ENCODE measurements at places on chromosomes 13 and 19.

GRCh38 chr13:99307648-99308339, 595 bp upstream of the GPR183 start:
- no peak for DNase-seq

DNA sequence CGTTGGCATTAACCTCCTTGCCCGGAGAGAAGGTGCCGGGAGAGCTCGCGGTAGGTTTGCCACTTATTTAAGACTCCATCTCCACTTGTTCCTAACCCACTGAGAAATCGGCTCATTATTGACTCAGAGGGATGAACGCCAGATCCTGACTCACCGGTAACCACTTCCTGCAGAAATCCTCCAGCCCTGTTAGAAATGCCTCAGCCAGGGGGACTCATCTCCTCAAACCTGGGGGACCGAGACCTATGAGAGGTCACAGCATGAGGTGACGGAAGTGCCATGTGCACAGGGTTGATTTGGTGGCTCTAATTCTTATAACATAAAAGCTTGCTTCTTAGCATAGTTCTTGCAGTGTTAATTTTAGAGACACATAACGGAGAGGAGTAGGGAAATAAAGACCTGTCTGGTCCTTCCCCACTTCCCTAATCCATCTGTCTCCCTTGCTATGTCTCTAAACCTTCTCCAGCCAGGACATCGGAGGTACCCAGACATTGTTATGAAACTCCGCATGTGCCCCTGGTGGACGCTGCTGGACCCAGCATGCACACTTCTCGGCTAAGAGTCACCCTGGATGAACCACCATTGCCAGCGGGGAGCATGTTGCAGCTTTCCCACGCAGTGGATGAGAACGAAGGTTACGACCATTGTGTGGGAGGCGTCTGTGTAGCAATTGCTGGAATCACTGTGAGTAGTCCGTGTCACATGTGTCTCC, 158.9 kb downstream of the EFNB2 start:
- no peak for DNase-seq

DNA sequence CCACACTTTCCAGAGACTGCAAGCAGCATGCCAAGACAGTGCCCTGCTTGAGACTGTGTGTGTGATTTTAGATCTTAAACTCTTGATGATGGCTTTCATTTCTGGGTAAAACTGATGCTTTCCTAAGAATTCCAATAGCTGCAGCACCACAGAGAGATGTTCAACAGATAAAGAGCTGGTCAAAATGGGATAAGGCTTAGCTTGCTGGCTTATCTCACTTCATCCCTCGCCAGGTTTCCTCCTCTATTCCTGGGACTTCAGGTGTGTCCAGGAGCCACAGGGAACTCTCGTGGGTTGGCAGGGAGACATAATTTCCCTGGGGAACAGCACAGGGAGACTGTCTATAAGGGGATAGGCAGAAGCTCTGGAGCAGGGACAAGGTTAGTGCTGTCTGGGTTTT, 137.3 kb downstream of the KCTD15 start:
- DNase-seq: no peak

DNA sequence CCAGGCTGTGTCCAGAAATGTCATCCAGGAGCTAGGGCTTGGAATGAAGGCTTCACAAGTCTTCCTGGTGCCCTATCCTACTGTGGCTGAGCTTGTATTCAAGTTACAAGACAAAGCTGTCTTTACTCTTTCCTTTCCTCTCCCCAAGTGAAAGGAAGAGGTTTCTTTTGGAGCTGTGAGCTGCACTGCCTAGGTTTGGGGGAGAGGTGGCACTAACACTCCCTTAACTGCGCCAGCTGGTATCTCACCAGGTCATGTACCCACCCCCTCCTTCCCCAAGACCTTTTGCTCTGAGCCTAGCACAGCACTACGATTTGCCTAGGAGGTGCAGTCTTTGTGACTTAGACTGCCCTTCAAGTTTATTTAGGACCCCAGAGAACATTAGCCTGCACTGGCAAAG, 2053.6 kb upstream of the PRR20A start:
- no peak for DNase-seq

DNA sequence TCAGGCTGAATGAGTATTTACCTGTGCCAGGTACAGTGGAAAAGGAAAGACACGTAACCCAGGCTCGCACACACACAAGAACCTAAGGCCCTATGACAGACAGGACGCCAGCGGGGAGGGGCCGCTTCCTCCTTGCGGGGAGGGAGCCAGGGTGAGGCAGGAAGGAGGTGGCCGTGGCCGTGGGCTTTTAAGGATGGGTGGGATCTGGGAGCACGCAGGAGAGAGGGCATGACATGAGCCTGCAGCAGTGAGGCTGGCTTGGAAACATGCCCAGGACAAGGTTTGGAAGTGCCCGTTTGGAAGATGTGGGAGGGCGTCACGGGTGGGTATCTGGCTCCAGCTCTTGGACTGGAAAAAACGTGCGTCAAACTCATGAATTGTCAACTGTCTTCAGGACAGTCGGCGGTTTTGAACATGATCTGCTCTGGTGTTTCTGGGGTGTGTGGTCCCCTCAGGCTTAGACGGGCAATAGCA, 20.1 kb downstream of the SH3GL1 start:
- DNase-seq: no peak

GRCh38 chr13:63092456-63092855, 1676.8 kb upstream of the PCDH20 start:
- DNase-seq: no peak

DNA sequence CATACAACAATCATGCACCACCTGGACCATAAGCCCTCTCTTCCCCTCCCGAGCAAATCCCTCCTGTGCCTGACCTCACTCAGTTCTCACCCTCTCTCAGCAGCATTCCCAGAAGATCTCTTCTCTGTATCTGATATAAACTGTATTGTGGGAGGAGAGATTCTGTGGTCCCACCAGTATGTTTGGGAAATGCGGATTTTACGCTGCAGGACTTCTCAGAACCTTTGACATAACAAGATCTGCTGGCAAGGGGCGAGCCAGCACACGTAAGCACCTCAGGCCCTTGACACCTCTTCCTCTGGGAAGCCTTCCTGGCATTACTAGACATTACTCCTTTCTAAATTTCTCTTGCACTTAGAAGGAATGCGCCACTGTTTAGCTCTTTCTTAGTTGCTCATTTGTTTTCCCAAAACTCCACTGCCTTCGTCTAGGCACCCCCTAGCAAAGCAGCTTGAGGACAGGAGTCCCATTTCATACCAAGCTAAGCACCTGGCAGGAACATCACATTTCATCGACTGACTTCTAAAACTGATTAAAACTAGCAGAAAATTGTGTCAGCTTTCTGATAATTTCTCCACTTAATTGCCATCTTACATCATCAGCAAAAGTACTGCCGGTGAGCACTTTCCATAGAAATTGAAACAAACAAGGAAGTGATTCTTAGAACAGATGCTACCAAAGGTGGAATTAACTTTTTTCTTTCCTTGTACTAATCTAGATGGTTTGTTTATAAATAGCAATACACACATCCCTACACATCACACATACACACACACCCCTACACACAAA, 63.2 kb downstream of the CCDC70 start:
- DNase-seq: no peak

- DNase-seq: no peak
Observed at GRCh38 chr19:1206864-1207450, 1.4 kb downstream of the STK11 start.

DNA sequence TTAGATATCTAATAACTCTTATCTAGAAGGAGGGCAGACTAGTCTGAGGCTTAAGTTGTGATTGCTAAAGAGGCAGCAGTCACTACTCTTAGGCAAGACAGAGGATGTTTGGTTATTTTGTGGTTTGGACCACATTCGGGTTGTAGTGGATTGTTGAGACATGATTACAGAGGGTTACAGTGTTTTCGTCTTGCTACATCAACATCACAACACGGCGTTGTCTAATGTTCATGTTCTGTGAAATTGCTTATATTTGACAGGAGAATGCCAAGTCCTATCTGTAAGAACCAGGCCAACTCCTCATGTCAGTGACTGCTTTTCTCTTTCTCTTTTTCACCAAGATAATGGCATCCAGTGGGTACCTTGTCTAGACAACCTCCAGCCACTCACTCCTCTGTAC, 16.8 kb upstream of the TM9SF2 start:
- no peak for DNase-seq

DNA sequence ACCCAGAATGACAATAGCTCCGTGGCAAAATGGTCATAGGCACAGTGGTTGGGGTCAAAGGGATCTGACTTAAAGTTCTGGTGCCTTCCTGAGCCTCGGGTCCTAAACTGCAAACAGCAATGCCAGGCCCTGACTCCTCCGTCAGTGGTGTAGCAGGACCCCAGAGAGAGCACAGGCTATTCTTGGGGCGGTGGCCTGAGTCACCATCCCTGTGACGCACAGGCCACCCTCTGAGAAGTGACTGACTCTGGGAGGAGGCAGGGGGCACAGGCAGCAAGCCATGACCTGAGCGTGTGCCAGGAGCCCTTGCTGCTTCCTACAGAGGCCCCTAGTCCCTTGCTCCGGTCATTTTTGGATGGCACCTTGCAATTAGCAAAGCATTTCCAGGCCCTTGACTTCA, 18.7 kb downstream of the PLVAP start:
- DNase-seq: no peak

DNA sequence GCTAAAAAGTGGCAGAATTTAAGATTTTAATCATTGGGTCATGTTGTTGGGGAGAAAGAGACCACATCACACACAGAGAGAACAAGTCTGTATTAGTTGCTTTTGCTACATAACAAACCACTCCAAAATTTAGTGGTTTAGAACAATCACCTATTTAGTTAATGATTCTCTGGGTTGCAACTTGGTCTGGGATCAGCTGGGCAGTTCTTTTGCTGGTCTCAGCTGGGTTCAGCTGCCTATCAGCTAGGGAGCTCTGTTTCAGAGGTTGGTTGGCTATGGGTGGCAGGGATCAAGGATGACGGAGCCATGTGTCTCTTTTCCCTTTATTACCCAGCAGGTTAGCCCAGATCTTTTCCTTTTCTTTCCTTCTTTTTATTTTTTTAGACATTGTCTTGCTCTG, 8.9 kb downstream of the PINLYP start:
- no peak for DNase-seq

DNA sequence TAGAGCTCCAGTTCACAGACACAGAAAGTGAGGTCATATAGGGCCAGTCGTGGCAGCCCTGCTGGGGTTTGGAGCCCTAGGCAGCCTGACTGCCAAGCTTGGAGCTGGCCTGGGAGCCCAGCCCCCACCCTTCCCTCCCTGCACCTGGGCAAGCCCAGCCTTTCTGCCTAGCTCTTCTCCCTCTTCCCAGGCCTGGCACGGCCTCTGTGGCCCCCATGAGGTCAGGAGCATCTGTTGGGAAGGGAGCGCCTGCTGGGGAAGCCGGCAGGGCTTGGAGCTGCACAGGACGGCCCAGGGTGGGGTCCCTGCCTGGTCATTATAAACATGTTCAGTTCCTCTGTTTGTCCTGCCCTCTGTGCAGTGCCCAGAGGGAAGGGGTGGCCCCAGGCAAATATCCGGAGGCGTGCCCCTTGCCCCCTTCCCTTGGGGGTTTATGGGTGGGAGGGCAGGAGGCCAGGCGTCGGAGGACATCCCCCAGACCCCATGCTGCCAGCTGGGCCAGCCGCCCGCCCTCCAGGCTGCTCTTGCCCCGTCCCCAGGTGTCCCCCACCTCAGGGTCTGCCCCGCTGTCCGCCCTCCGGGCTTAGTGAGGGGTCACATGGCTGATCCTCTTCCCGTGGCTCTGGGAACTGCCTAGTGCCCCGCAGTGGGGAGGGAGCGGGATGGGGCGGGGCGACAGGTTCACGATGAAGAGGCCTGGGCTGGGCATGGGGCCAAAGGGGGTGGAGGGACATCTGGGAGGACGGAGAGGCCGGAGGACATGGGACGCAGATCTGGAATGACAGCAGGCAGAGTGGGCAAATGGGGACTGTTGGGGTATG, 30.0 kb upstream of the NCCRP1 start:
- DNase-seq: no peak

DNA sequence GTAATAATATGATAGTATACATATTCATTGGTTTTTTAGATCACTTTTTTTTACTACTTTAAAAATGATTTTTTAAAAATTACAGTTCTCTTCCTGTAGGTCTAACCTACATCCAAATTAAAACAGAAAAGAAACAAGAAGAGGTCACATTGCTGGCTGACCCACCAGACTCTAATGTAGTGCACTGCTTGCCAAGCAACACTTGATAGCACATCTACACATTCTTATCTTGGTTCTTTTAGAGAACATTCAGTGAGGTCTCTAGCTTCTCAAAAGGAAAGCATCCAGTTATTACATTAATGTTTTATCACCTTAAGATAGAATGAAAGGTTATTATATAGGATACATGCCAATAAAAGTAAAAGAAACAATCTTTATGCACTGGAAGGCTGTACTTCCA, 35.6 kb downstream of the NDFIP2 start:
- no peak for DNase-seq

DNA sequence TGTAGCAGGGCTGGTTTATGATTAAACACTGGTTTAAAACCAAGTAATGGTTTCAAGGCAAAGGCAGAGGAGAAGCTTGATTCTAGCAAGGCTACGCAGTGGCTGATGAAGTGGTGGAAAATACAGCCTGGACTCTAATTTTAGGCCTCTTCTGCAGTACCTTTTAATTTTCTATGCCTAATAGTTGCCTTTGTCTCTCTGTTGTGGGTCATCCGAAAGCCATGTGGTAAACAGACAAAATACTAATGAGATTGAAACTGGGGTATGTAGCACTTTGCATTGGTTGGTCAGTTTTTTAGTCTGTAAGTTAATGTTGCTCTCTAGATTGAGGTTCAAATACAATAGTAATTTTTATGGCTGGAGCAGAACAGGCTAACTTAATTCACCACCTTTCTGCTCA, 3.3 kb downstream of the LMO7 start:
- DNase-seq: no peak

DNA sequence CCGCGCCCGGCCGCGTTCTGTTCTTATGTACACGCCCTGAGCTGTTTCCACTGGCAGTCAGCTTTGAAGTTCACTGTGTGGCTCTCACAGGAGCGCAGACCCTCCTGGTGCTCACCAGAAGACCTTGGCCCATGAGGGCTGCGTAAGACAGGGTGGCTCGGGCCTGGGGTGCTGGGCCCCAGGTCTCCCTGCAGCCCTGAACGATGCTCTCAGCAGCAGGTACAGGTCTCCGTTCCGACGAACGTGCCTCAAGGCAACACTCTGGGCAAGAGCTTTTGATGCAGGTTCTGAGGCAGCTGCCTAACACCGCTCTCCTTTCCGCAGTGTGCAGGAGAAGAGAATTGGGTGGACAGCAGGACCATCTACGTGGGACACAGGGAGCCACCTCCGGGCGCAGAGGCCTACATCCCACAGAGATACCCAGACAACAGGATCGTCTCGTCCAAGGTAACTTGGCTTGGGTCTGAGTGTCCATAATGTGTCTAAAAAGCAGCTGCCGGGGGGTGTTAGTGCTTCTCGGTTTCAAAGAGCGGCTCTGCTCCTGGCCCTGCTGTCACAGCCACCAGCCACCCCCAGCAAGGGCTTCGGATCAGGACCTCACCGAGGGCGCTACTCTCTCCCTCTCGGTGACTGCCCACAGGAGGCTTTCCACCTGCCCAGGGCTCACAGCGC, 95.1 kb downstream of the ATP11A start:
- no peak for DNase-seq

All from chondrocyte (in vitro differentiated cells).